IMR-90 (cell line): ENCODE measurements at places on chromosomes 1 and 21.

DNA sequence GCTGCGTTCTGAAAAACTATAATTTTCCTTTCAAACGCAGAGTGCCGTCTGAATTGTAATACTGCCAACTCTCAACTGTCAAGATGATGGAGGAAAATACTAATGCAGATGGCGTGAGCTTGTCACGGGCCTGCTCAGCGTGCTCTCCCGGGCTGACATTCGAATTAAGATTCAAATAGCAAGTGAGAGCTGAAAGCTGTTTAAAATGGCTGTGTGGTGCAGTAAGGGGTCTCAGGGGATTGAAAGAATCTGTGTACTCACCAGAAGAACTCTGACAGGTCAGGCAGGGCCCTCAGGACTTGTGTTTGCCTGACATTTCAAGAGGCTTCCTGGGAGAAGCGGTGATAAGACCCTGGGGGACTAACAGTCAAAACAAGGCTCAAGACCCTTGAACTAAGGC lies 33.1 kb downstream of the ZMYND12 start:
- no peak for DNase-seq

- DNase-seq: no peak
Observed at GRCh38 chr1:115313182-115313581, 24.9 kb downstream of the NGF start.

GRCh38 chr1:59115865-59116264 lies 181.0 kb upstream of the FGGY start:
- no peak for DNase-seq

- no peak for DNase-seq
Observed at GRCh38 chr1:218424502-218424901, 79.4 kb downstream of the TGFB2 start.

DNA sequence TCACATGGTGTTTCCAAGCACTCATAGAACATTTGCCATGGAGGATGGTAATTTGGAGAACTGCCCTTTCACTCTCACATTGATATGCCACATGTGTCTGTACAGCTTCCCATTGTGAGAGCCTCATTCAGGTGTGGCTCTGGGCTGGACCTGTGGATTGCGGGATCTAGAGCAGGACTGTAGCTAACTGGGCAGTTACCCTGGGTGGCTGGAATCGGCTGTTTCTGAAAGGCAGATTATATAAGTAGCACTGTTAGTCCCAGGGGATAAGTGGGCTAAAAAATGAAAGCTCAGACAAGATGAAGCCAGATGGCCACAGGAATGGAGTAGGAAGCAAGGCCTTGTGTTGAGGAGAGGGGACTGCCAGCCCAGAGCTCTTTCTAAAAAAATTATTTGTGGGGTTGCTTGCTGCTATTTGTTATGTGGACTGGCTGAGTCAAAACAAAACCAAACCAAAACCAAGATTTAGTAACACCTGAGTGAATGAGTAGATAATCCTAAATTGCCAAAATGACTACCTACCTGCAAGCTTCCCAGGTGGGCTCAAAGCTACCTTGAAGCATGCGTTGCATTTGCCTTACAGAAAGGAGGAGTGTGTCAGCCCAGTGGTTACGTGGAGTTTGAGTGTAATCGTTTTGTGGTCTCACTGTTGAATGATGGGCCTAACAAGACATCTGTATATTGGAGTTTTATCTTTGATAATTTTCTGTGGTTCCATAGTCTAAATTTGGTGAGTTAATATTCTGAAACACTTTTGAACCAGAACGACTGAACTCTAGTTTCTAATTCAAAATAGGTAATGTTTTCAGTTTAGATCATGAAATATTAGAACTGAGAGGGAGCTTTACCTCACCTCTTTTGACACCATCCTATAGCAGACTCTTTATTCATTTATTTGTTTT lies 58.0 kb downstream of the SDCCAG8 start:
- DNase-seq: no peak

- no peak for DNase-seq
Observed at GRCh38 chr1:223133306-223133823, 9.7 kb downstream of the TLR5 start.
